Neural crest cell (in vitro differentiated cells): ENCODE measurements at places on chromosomes 5 and 9. TPM values are rescaled to one million over a fixed set of nuclear protein-coding genes. Genes with fewer than 3 reads are reported as not detected.
A peak's percentile ranks its signal among the peaks of the same experiment; 100 is the strongest.

DNA sequence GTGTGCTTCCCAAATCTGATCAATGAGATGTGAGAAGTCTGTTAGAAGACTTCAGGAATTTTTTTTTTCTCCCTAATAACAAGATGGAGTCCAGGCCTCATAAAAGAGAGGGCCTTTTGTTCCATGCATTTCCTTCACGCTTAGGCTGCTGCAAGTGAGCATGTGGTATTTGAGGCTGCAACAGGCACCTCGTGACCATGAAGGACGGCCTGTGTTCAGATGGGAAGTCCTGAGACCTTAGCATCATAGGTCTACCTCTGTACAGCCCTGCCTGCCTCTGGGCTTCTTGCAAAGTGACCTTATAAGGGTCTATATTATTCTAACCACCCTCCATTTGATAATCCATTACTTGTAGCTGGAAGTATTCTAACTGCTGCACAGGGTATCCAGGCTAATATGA is 86.6 kb downstream of the BOD1 start:
- DNase-seq: no peak

DNA sequence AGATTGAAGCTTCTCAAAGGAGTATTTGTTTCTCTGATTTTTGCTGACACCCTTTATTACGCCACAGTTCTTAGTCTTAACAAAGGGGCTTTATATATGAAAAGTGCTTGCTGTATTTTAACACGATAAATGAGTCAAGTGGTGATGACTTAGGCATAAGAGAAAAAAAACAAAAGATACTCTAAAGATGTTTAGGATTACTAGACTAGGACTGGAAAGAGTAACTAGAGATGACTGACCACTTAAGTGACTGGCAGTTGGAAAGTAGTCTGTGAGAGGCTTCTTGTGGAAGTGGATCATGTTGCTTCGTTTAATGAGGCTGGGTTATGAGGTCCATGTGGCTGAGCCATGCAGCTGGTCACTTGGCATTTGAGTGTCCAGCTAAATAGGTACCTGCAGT is 69.4 kb upstream of the ACTBL2 start:
- DNase-seq: no peak

DNA sequence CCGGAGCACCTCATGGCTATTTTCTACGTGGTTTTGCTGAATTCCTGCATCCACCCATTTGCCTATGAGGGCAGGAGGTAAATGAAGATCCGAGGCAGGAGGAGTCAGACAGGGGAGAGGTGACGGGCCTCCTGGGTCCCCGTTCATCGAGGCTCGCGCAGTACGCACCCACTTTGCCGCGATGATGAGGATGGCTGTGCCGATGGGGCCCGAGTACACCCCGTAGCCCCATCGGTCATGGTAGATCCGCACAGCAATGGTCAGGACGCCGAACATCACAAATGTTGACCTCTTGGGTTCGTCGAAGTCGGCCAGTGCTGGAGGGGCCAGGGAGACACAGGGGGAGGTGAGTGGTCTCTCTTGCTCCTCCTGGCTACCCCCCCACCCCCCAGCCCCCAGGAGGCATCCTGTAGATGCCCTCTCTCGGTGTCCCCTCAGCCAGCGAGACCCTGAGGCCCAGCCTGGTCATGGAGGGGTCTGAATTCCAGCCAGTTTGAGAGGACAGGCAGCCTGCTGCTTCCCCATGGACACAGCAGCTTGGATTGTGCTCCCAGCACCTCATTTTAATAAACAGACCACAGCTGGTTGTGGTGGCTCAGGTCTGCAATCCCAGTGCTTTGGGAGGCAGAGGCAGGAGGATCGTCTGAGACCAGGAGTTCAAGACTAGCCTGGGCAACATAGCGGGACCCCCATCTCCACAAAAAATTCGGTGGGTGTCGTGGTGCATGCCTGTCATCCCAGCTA is 5.9 kb downstream of the MYMK start:
- no peak for DNase-seq

DNA sequence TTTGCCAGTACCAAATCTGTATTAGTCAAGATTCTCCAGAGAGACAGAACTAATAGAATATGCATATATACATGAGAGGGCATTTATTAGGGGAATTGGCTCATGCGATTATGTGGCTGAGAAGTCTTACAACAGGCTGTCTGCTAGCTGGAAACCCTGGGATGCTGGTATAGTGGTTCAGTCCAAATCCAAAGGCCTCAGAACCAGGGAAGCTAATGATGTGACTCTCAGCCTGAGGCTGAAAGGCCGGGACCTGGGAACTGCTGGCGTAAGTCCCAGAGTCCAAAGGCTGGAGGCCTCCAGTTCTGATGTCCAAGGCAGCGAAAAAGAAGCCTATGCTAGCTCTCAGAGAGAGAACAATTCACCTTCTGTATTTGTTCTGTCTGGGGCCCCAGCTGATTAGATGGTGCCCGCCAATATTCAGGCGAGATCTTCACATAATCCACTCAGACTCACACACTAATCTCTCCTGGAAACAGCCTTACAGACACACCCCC is 84.1 kb downstream of the KIAA1958 start:
- no peak for DNase-seq

DNA sequence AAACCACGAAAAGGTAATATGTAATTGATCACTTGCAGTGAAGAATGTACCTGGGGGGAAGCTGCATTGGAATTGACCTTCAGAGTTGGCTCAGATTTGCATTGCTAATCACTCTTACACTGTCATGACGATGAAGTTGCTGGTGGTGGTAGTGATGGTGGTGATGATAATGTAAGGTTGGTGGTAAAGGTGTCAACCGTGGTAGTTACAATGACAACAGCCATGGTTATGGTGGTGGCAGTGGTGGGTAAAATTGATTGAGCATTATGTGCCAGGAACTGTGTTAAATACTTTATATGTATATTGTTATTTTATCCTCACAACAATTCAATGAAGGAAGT is 282.4 kb downstream of the NR3C1 start:
- DNase-seq: no peak

IFNA10 gene
- not detected in 2 replicates for total RNA-seq

IFNB1 gene
- total RNA-seq: not detected in 2 replicates

- no peak for DNase-seq
Measured at GRCh38 chr5:1320436-1321344, 24.2 kb downstream of the CLPTM1L start.

DNA sequence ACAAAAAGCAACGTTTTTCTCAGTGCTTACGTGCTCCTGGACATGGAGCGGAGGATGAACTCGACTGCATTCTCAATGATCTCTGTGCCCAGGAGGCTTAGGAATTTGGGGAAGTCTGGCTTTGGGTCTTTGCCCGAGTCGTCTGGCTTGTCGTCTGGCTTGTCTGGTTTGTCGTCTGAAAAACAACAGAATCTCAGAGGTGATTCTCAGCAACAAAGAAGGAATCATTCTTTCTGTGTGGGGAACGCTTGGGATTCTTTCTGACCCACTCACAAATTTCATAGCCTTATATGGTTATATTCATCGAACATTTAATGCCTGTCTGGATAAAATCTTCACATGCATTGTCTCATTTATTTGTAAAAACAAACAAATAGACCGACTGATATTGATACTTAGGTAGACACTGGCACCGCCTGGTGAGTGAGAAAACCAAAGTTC is 4.7 kb downstream of the C5orf46 start:
- DNase-seq: no peak

GRCh38 chr5:102077920-102078319 is 218.2 kb downstream of the SLCO4C1 start:
- DNase-seq: no peak

GRCh38 chr9:132168851-132169250 is 7.0 kb downstream of the NTNG2 start:
- DNase-seq: no peak

DNA sequence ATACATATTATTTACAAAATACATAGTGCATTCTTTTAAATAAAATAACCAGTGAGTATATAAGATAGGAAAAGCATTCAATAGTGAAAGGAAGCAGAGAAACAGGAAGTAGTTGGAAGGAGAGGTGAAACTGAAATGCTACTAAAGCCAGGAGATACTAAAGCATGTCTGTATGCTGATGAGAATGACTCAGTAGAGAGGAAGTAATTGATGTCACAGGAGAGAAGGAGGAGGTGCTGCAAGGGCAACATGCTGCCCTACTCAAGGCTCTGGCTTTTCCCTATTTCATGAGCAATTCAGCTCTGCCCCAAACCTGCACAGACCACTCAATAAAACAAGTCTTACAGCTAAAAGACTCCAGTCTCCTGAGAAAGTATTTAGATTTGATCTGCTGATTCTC is 108.5 kb upstream of the TXNDC8 start:
- DNase-seq: no peak

DNA sequence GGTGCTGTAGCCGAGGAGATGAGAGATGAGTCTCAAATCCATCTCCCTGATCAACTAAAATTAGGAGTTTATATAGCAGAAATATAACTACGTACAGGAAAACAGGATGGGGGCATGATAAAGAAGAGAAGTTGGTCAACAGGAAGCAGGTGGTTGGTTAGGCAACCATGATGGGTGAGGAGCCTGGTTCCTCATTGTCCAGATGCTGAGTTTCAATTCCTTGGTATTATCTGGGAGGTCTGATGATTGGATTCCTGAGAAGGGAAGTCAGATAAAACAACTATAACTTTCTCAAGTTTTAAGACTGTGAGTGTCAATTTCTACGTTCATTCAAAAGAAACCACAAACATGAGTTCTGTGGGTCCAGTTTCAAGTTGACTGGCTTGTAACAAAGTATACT is 323.9 kb downstream of the MTRR start:
- no peak for DNase-seq

DNA sequence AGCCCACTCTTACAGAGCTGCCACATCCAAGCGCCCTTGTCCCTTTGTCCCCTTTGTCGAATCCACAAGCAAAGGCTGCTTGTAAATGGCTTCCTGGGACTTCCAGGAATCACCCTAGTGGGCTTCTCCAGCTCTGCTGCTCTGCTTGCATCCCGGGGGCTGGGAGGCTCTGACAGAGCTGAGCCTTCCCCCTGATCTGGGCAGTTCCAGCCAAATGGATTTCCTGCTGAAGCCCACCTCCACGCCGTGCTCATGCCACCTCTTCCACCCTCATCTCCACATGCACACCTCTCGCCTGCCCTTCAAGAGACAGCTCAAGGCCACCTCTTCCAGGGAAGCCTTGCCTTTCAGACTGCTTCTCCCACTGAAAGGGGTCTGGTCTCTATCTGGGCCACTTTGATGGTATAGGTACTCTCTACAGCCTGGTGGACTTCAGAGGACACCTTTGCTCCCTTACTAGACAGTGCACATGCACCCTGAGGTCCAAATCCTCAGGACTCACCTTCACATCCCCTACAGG is 106.2 kb downstream of the LHFPL2 start:
- DNase-seq: no peak

- DNase-seq: peak; percentile 99
Measured at GRCh38 chr9:81689343-81690175, at the start of gene TLE1. Gene TLE1 (minus strand): TSS chr9:81689547. CDS start chr9:81688240, 1,307 bp downstream.

DNA sequence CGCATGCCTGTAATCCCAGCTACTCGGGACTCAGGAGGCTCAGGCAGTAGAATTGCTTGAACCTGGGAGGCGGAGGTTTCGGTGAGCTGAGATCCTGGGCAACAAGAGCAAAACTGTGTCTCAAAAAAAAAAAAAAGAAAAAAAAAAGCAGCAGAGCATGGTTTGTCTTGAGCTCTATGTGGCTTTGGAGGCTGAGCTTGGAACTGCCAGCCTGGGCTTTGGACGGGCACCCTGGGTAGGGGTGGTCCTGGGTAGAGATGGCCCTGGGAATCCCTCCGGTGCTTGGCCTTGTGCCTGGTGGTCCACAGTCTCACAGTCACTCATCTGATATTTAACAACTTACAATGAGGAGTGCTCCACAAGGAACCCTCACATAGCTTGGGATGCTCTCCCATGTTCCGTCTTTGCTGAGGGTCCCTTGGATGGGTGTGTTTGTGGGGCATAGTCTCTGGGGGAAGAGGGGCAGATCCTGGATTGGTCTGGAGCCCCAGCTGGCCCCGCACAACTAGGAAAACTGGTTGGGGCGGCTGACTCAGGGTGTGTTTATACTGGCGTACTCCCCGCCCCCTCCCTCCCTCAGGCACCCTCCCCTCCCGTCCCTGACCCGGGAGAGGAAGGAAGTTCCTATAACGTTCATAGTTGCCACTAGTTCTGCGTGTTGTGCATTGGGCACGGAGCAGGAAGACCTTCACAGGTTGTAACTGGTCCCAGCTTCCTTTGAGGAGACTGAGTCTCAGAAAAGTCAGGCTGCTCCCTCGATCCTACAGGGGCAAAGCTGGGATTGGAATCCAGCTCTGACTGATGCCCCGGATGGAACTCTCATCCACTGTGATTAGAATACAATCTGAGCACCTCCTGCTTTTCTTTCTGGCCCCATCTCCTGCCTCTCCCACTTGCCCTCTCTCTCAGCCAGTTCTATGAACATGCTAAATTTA is 11.2 kb downstream of the IER5L start:
- no peak for DNase-seq

GRCh38 chr5:10106806-10107205 is 142.9 kb downstream of the ATPSCKMT start:
- DNase-seq: no peak

IFNK gene
- total RNA-seq: not detected in 2 replicates

DNA sequence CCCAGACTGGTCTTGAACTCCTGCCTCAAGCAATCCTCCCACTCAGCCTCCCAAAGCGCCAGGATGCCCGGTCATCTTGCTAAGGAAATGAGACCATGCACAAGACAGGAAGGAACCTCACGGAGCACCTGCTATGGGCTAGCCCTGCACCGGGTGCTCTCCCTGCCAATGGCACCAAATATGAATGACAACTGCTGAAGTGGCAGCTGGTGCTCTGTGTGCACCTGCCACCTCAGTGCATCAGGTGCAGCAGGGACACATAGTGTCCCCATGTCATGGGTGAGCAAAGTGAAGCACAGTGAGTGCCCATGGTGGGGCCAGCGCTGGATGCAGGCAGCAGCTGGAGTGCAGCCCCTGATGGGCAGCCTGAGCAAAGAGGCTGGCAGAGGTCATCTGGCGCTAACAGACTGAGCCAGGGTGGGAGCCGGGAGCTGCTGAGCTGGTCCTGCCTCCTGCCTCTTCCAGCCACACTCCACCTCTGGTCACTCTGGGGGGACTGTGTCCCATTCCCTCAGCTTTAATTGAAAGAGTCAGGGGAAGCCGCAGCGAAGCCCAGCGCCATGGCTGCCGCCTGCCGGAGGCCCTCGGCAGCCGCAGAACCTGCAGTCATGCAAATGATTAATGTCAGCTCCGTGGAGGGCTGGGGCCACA is 46.4 kb downstream of the BARX1 start:
- no peak for DNase-seq

AQP7 gene
- 0.57 and 0.98 TPM in 2 replicates for total RNA-seq

RMRP gene
- 14,026 and 17,379 TPM in 2 replicates for total RNA-seq

SLC22A5 gene
- total RNA-seq: 5.6 and 6.4 TPM in 2 replicates

DNA sequence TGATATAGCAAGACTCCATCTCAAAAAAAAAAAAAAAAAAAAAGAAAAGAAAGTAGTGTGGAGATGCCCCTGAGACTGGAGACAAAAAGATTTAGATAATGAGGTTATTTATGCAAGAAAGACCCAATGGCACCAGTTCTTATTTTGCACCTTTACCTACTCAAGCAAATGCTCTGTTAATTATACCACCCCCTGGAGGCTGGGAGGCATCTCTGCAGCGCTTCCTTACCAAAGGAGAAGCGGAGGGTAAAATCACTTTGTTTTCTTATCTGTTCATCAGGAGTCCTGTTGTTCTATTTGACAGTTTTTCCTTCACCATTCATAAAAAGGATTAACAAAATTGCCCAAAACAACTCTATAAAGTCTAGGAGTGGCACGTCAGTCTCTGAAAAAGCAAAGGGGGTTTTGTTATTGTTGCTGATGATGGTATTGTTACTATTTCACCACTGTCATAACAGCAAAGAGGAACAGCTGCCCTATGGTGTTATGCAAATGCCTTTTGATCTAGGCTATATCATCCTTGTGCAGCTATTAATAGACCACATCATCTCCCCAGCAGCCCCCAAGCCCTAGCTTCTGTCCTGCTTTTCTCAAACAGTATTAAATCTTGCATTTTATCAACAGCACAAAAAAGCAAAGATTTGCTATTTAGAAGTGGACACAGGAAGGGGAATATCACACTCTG is 174.0 kb downstream of the PALM2AKAP2 start:
- no peak for DNase-seq
